ENCODE measurements at places on chromosomes 3 and 15.

DNA sequence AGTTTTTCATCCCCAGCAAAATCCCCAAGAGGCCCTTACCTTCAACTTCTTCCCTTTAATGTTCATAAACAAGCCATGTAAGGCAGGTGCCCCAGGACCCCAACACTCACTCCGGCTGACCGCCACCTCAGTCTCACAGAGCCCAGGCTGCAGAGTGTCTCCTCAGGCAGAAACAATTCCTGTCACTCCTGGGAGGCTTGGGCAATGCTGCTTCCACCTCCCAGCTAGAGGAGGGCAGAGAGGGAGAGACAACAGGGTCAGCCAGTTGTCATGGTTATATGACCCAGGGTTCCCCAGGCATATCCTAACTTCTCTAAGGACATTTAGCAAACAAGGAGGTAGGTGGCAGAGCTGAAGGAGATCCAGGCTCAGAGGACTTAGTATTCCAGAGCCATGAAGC is at the start of gene PLIN1:
Gene PLIN1, minus strand, starts transcription at position 156 of the 400 bp plus-strand sequence. CDS start 1,878 bp downstream, outside the sequence.
- no peak for DNase-seq

- DNase-seq: no peak
These were observed 50.1 kb downstream of the SUMF1 start for GRCh38 chr3:4416961-4417360.

GRCh38 chr15:93209690-93210445 is 120.9 kb upstream of the RGMA start:
- no peak for DNase-seq

- no peak for DNase-seq
These were observed 26.8 kb downstream of the RLBP1 start for GRCh38 chr15:89194608-89195007.

DNA sequence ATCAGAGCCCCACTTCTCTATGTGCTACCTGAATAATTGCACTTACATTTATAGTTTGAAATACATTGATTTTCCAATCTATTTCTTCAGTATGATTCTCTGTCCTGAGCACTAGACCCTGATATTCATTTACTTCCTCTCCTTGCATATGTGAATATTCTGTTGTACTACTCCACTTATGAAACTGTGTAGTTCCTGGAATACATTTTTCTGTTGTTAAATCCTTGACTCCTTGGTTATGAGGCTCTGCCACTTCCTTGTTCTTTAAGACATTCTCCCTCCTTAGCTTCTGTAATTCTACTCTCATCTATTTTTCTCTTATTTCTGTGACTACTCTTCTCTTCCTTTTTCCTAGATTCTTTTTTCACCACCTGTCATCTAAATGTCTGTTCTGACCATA is 12.9 kb upstream of the MGA start:
- no peak for DNase-seq

GRCh38 chr15:90232196-90232595 is 1.5 kb downstream of the CIB1 start:
- DNase-seq: no peak

GRCh38 chr15:94231723-94232468 is 535 bp downstream of the MCTP2 start:
- no peak for DNase-seq

- no peak for DNase-seq
These were observed 191.7 kb upstream of the TPM1 start for GRCh38 chr15:62850791-62851291.

- DNase-seq: no peak
These were observed 24.5 kb downstream of the NANOGP8 start for GRCh38 chr15:35060591-35060990.

GRCh38 chr3:133734305-133734704 is 11.9 kb upstream of the TF start:
- DNase-seq: no peak

DNA sequence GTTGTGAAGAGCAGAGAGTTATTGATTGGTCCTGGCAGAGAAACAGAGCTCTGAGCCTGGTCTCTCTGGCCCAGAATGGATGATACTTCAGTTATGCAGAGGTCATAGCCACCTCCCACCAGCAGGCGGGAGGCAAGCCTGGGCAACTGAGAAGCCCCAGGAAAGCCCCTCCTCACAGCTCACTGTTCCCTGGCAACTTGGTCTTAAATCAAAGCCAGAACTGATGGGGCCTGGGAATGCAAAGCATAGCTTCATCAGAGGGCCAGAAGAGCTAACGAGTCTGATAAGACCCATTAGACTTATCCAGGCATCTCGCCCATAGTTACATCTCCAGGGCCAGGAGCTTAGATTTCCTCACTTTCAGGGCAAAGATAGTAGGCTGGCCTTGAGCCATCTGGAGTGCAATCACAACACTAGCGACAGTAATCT is 5.5 kb upstream of the COLQ start:
- DNase-seq: no peak

GRCh38 chr15:43082509-43082908 is 23.3 kb downstream of the UBR1 start:
- no peak for DNase-seq
